Tibial nerve (tissue), 4 donors: ENCODE measurements at places on chromosomes 4 and X.

DNA sequence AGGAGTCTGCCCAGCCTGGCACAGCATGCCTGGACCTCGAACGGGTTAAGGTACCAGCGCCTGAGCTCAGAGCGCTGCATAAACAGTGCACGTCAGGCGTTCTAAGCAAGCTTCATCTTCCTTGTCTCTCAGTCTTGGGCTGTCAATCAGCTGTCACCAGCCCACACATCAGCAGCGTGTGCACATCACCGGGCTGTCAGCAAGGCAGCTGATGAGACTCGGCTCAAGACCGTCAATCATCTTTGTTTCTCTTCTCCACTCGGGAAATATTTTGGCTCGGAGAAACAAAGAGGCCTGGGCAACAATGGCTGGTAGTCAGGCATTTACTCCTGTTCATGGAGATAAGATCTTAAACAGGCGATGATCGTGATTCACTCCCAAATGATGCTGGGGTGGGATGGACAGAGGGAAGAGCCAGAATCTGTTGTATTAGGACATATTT lies 141.3 kb downstream of the LDB2 start:
- no peaks in the 10 kb centered on the region for H3K36me3 ChIP-seq
- no peak overlapping the region for H3K27ac ChIP-seq
- no peak for DNase-seq
- H3K4me1 ChIP-seq: peaks cover 10% of the 10 kb centered on the region
- H3K4me3 ChIP-seq: no peak overlapping the region
- no peaks in the 10 kb centered on the region for H3K27me3 ChIP-seq

- DNase-seq: no peak
- H3K36me3 ChIP-seq: no peaks in the 10 kb centered on the region
- H3K27me3 ChIP-seq: no peaks in the 10 kb centered on the region
- no peak overlapping the region for H3K4me3 ChIP-seq
- H3K4me1 ChIP-seq: no peaks in the 10 kb centered on the region
Observed at GRCh38 chrX:23845351-23845817, 62.4 kb downstream of the APOO start.

DNA sequence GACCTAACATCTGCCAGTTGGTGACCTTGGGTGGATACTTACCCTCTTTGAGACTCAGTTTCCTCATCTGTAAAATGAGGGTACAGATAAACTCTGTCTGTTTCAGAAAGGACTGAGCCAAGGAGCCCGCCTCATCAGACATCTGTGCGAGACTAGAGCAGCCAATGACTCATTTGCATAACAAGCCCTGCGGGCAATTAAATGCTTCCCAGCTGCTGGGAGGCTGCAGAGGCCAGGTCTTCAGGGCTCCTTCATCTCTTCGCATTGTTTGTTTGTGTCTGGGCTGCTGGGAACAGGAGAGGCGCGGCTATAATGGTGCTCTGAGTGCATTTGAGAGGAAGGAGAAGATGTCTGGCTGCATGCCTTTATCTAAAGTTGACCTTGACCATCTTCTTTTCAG lies 85.0 kb downstream of the ADRA2C start:
- H3K36me3 ChIP-seq: no peaks in the 10 kb centered on the region
- DNase-seq: no peak
- no peak overlapping the region for H3K4me3 ChIP-seq
- peaks cover 11% of the 10 kb centered on the region for H3K27me3 ChIP-seq

- H3K4me1 ChIP-seq: peaks cover 11% of the 10 kb centered on the region
- no peak overlapping the region for H3K27ac ChIP-seq
- no peaks in the 10 kb centered on the region for H3K36me3 ChIP-seq
Observed at GRCh38 chr4:38811297-38811696, 6.7 kb upstream of the TLR1 start.

DNA sequence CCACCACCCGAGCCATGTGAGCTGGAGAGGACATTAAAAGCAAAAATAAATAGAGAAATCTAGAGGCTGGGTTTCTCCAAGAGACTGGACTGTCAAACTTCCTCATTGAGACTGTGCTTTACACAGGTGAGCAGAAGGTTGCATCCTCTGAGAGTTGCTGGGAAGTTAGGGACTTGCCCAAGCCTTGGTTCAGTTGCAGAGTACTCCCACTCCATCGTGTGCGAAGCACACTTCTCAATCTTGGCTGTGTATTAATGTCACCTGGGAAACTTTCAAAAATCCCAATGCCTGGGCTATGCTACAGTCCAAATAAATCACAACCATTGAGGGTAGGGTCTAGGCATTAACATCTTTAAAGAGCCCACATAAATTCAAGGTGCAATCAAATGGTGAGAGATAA lies 89.2 kb downstream of the ZNF330 start:
- no peak for DNase-seq
- H3K4me1 ChIP-seq: no peaks in the 10 kb centered on the region
- no peak overlapping the region for H3K27ac ChIP-seq
- no peak overlapping the region for H3K4me3 ChIP-seq
- no peaks in the 10 kb centered on the region for H3K27me3 ChIP-seq

DNA sequence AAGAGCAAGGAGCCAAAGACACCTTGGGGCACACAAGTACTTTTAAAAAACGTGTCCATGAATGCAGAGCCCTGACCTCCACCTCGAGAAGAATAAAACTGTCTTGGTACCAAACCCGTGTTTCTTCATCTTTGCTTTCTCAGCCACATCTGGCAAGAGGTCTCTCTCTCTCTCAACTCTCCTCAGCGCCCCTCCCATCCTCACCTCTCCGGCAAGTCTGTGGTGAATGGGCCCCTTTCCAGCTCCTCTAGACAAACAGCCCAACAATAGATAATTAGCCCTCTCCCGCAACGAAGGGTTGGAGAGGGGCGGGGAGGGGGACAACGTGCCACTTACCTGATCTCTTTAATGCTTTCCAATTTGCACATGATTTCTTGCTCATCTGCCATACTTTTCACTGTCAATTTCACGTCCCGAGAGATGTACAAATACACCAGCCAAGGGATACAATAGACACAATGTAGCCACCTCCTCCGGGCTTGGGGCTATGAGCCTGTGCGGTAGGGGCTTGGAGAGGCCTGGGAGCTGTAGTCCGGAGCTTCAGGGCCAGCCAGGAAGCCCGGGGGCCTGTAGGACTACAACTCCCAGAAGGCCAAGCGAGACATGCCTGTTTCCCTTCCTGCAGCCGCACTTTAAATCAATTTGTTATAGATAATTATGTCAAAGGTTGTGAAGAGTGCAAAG lies at the start of gene ZC4H2:
Gene ZC4H2, minus strand, starts transcription at position 462 of the 684 bp plus-strand sequence. Its CDS starts 73 bp downstream, at position 389.
- H3K27me3 ChIP-seq: no peaks in the 10 kb centered on the region
- DNase-seq: peak; percentile 26
- H3K4me1 ChIP-seq: no peaks in the 10 kb centered on the region
- no peaks in the 10 kb centered on the region for H3K36me3 ChIP-seq

- no peaks in the 10 kb centered on the region for H3K4me1 ChIP-seq
- H3K27me3 ChIP-seq: no peaks in the 10 kb centered on the region
- no peak overlapping the region for H3K4me3 ChIP-seq
- H3K36me3 ChIP-seq: no peaks in the 10 kb centered on the region
Observed at GRCh38 chr4:39205476-39205875, 23.1 kb downstream of the WDR19 start.

GRCh38 chrX:70262952-70263567 lies 3.1 kb upstream of the P2RY4 start:
- H3K4me1 ChIP-seq: no peaks in the 10 kb centered on the region
- no peak overlapping the region for H3K27ac ChIP-seq
- no peak overlapping the region for H3K4me3 ChIP-seq
- no peaks in the 10 kb centered on the region for H3K36me3 ChIP-seq
- DNase-seq: no peak
- H3K27me3 ChIP-seq: no peaks in the 10 kb centered on the region

GRCh38 chrX:28586286-28586685 lies 960 bp upstream of the IL1RAPL1 start:
- H3K36me3 ChIP-seq: no peaks in the 10 kb centered on the region
- peak overlapping the region; percentile 76 for H3K27ac ChIP-seq
- no peak for DNase-seq
- H3K4me1 ChIP-seq: no peaks in the 10 kb centered on the region

DNA sequence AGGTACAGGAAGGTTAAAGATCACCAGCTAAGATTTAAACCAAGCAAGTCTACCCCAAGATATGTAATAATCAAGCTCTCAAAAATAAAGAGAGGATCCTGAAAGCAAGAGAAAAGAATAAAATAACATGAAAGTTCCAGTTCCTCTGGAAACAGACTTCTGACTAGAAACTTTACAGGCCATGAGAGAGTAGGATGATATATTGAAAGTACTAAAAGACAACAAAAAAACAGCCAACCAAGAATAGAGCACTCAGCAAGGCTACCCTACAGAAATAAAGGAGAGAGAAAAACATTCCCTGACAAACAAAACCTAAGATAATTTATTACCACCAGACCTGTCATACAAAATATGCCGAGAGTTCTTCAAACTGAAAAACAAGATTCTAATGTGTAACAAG lies 450.5 kb downstream of the ARAP2 start:
- no peaks in the 10 kb centered on the region for H3K36me3 ChIP-seq
- H3K4me3 ChIP-seq: no peak overlapping the region
- DNase-seq: no peak

DNA sequence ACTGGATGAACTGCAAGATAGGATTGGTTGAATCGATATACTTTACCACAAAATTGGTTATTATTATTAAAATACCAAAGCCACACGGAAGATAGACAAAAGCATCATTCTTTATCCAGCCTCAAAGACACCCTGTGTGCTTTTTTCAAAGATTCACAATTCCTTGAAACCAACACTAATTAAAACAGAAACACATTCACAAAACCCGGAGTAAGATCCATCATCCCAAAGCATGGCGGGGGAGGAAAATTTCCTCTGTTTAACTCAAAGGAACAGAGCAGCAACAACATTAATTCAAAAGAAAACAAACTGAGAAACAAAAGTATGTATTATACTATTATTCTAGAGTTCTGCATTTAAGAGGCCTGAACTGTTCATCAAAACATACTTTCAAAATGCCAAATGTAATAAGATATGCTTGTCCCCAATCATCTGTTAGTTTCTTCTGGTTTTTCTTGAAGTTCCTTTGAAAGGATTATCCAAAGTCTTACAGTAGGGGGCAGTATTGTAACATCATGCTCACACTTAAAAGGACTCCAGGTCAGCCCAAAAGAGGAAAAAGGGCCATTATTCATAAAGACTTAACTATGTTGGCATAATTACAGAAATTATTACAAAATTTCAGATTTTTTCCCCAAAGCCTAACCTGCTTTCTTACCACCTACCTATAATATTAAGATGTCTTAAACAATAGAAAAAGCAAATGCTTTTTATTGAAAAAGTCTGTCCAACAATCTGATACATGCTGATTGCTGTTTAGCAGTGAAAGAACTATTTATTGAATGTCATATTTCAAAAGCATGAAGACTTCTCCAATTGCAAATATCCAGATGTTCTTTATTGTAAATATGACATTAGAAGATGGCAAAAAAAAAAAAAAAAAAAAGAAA lies 168.7 kb downstream of the SCFD2 start:
- no peak for DNase-seq
- H3K4me3 ChIP-seq: no peak overlapping the region
- no peaks in the 10 kb centered on the region for H3K27me3 ChIP-seq
- no peaks in the 10 kb centered on the region for H3K36me3 ChIP-seq
- peaks cover 16% of the 10 kb centered on the region for H3K4me1 ChIP-seq

DNA sequence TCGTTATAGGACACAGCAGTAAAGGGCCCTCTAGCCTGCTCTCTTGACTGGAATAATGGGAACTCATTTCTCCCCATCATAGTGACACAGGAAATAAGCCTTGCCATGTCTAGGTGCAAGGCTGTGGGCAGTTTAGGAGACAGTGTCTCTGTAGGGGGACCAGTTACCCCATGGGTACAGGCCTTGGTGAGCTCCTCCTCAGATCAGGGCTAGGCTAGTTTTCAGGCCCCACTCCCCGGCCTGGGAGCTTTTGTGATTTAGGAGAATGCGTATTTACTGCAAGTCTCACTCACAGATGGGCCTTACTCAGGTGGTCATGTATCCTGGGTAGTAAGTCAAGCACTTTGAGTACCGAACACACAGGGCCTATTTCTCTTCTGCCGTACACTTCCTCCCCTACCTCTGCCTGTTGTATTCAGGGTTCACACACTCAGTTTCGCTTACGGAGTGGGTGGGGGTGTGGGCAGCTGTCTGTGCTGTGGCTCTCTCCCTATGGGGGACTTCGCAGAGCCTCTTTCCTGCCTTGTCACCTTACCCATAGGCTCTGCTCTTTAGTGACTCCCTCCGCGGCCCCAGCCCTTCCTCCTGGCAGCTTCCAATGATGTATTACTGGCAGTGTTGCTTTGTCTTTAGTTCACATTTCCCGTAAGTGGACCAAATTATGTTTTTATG lies 34.2 kb downstream of the FAM193A start:
- H3K27me3 ChIP-seq: no peaks in the 10 kb centered on the region
- H3K27ac ChIP-seq: no peak overlapping the region
- peaks cover 63% of the 10 kb centered on the region for H3K4me1 ChIP-seq
- no peak for DNase-seq

DNA sequence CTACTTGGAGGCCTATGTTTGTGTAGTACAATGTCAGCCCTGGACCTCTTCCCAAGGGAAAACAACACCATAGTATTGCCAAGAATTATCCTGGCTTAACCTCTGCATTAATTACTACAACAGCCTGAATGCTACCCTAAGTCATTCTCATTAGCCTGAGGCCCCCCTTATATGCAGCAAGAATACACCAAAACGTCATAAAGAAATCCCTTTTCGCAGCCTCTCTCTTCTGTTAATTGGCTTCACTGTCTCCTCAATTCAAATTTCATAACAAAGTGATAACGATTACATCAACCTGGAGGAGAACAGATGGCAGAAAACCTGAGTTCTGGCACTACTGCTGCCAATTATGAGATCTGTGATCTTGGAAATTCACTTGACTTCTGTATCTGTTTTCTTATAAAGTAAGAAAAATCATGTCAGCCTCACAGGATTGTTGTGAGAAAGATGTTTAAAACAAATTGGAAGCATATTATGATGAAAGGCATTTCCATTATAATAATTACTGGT lies 1663.1 kb downstream of the STIM2 start:
- H3K27me3 ChIP-seq: no peaks in the 10 kb centered on the region
- DNase-seq: no peak
- no peaks in the 10 kb centered on the region for H3K36me3 ChIP-seq
- no peaks in the 10 kb centered on the region for H3K4me1 ChIP-seq
- no peak overlapping the region for H3K27ac ChIP-seq
- H3K4me3 ChIP-seq: no peak overlapping the region

- no peak overlapping the region for H3K27ac ChIP-seq
- no peaks in the 10 kb centered on the region for H3K4me1 ChIP-seq
- H3K27me3 ChIP-seq: no peaks in the 10 kb centered on the region
- no peak for DNase-seq
- H3K36me3 ChIP-seq: no peaks in the 10 kb centered on the region
- no peak overlapping the region for H3K4me3 ChIP-seq
Observed at GRCh38 chr4:26185436-26185835, 135.4 kb upstream of the RBPJ start.

DNA sequence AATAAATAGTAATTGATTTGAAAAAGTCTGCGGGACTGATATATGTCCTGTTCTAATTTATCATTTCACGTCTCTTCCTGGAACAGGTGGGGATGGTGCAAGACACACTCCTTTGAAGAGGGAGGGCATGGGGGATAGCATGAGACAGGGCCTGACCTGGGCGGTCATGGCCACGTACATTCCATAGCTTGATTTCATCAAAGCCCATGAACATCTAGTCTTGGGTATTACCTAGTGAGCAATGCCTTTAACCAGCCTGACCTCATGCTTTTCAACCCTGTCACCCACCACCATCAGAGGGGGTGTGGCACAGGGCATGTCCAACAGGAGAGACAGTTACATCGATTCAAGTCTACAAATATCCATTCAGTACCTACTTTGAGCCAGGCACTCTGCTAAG lies 52.3 kb upstream of the HOPX start:
- H3K36me3 ChIP-seq: no peaks in the 10 kb centered on the region
- no peaks in the 10 kb centered on the region for H3K4me1 ChIP-seq
- H3K27me3 ChIP-seq: no peaks in the 10 kb centered on the region
- H3K4me3 ChIP-seq: no peak overlapping the region
- DNase-seq: no peak
